ENCODE measurements at places on chromosomes 12 and 14.

GRCh38 chr12:64713376-64713775 is 45.8 kb downstream of the GNS start:
- DNase-seq, result no peak

DNA sequence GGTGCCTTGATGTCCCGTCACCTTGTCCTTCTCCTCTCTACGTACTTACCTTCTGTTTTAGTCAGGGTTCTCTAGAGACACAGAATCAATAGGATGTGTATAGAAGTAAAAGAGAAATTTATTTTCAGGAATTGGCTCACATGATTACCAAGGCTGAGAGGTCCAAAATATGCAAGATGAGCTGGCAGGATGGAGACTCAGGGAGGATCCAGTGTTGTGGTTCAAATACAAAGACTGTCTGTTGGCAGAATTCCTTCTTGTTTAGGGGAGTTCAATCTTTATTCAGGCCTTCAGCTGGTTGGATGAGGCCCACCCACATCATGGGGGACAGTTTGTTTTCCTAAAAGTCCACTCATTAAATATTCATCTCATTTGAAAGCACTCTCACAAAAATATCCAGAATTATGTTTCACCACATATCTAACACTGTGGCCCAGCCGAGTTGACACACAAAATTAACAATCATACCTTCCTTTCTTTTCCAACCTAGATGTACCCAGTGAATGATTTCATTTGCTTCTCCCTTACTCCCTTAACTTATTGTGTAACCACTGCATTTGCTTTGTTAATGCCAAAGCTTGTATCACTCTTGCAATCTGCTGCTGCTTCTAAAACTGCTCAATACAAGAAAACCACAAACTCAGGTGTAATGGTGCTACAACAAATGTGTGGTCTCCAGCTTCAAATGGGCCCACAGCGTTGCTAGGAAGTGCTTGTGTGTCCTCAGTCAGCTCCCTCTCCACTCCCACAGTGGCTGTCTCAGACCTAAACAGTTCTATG is 195.4 kb upstream of the ARHGAP5 start:
- DNase-seq, result no peak

GRCh38 chr14:68574461-68574860 is 218.4 kb downstream of the ZFP36L1 start:
- no peak for DNase-seq

GRCh38 chr12:100573292-100574186 is at the start of gene GAS2L3:
Gene GAS2L3, plus strand, starts transcription at chr12:100573684. Its CDS starts 21,221 bp downstream, at chr12:100594905.
- DNase-seq, result no peak

DNA sequence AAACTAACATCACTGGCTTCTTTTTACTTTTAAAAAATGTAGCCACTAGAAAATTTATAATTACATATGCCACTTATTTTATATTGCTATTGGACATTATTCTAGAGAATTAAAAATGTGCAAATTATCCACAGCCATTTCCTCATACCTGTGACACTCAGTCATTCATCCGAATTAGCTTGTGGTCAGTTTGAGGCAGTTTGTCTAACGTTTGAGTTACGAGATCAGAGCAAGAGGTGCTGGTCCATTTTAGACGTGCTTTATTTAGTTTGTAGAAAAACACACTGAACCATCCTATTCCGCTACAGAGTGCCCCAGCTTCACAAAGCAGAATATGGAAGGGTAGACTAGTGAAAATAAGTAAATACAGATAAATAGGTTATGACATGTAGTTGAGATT is 513.0 kb downstream of the NRXN3 start:
- DNase-seq, result no peak

DNA sequence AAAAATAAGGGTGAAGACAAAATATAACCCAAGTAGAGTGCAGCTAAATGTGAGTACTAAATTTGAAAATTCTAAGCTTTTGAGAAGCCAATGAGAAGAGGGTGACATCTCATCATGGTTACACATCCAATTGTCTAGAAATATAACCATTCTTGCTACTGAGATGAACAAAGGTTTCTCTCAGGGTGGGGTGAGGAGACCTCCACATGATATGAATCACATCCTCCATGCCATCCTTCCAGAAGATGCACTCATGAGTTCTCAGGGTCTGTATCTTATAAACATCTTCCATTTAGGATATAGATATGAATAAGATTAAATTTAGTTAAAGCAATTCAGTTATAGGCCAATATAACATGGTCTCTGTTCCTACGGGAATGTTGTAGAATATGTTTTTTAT is 38.9 kb upstream of the E2F7 start:
- no peak for DNase-seq

- no peak for DNase-seq
Observed at GRCh38 chr12:63822352-63822751, 22.1 kb upstream of the SRGAP1 start.

Data from cerebellar nuclear complex (tissue), 1 donor.